ENCODE measurements at places on chromosomes 7 and 10. TPM values are rescaled to one million over a fixed set of nuclear protein-coding genes. Genes with fewer than 3 reads are reported as not detected.

DNA sequence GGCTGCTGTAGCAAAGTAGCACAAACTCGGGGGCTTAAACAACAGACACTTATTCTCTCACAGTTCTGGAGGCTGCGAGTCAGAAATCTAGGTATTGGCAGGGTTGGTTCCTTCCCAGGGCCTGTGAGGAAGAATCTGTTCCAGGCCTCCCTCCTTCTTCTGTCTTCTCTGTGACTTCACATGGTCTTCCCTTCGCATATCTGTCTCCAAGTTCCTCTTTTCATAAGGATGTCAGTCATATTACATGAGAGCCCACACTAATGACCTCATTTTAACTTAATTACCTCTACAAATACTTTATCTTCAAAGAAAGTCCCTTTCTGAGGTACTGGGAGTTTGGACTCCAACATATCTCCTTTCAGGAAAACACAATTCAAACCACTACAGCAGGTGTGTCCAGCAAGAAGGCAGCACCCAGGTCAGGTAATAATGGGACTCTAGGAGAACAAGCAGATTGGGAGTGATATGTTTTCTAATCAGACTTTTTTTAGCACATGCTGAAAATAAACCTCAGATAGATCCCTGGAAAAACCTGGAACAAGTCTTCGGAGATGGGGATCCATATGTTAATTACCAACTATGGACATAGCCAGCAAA, 11.7 kb downstream of the CREB5 start:
- DNase-seq = no peak

GRCh38 chr7:156094350-156095146, 282.3 kb upstream of the SHH start:
- no peak for DNase-seq

- DNase-seq = peak; percentile 5
These were observed 162.2 kb upstream of the WDR11 start for GRCh38 chr10:120688928-120689327.

GRCh38 chr10:31956200-31956946, 27.7 kb upstream of the ARHGAP12 start:
- DNase-seq = no peak

DNA sequence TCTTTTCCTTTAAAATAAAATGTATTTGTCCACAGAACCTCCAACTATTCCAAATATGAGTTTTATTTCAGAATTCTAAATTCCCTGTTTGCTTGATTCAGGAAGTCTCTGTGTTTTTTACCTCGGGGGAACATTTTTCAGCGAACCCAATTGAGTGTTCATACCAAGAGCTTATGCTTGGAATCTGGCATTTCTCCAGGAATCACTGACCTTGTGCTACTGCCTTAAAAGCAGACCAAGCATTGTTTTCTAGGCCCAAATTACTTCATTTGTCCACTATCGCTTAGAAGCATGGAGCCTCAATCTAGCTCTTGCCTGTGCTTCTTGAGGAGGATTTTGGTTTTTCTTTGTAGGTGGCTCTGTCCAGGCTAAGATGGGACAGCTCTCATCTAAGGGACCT, 59.4 kb downstream of the EBLN1 start:
- DNase-seq = peak; percentile 34

GRCh38 chr10:102644066-102644645, at the start of gene TRIM8:
Gene TRIM8, plus strand, starts transcription at chr10:102644479. Its CDS starts 139 bp downstream, at chr10:102644618.
- DNase-seq = no peak

- DNase-seq = peak; percentile 25
These were observed 2.4 kb upstream of the EGR2 start for GRCh38 chr10:62818426-62819011.

- no peak for DNase-seq
These were observed 68.7 kb downstream of the SGMS1 start for GRCh38 chr10:50554995-50555568.

GRCh38 chr7:144824360-144824759, 11.5 kb downstream of the TPK1 start:
- peak; percentile 45 for DNase-seq

GRCh38 chr7:113119429-113119828, 1.1 kb upstream of the SMIM30 start:
- DNase-seq = no peak

GRCh38 chr10:76113952-76114351, 682.5 kb downstream of the LRMDA start:
- DNase-seq = no peak

GRCh38 chr10:4720463-4720862, 105.5 kb upstream of the AKR1E2 start:
- no peak for DNase-seq

- no peak for DNase-seq
These were observed 145.8 kb downstream of the CDH23 start for GRCh38 chr10:71542478-71542877.

DNA sequence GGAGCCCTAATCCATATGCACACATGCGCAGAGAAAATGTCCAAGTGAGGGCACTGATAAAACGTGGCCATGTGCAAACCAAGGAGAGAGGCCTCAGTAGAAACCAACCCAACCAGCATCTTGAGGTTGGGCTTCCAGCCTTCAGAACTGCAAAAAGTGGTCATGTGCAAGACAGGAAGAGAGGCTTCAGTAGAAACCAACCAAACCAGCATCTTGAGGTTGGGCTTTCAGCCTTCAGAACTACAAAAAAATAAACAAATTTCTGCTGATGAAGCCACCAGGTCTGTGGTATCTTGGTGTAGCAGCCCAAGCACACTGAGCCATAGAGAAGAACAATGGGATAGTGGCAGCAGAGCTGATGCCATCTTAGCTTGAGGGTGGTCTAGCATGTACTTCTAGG, 371.5 kb downstream of the CALN1 start:
- DNase-seq = no peak

- DNase-seq = no peak
These were observed 32.5 kb downstream of the SEMA3A start for GRCh38 chr7:84162125-84162524.

- DNase-seq = no peak
These were observed 43.4 kb downstream of the CAMK2B start for GRCh38 chr7:44281811-44282600.

Gene LRGUK
- polyA plus RNA-seq = 4.3 TPM

Gene ENTPD1
- 23.1 TPM for polyA plus RNA-seq

Gene LRIT1
- polyA plus RNA-seq = not detected

Gene HYAL4
- 0.86 TPM for polyA plus RNA-seq

Gene CSGALNACT2
- 26.5 TPM for polyA plus RNA-seq

Gene MCU
- polyA plus RNA-seq = 43.1 TPM

Gene LIPJ
- 0.10 TPM for polyA plus RNA-seq

Gene CBLL1
- 33.7 TPM for polyA plus RNA-seq

Gene SPOCK2
- 129 TPM for polyA plus RNA-seq
